Activated naive CD4-positive, alpha-beta T cell treated with anti-CD3 and anti-CD28 coated beads, Interleukin-2, amount 50 U/mL, for 72 hours (primary cell): ENCODE measurements at places on chromosomes 3 and 15.

GRCh38 chr15:76340803-76341365, 4.3 kb downstream of the ISL2 start:
- DNase-seq = peak; percentile 59

GRCh38 chr15:69172847-69173246, 12.4 kb downstream of the GLCE start:
- DNase-seq = no peak

GRCh38 chr15:61169904-61170695, 59.0 kb downstream of the RORA start:
- DNase-seq = no peak

DNA sequence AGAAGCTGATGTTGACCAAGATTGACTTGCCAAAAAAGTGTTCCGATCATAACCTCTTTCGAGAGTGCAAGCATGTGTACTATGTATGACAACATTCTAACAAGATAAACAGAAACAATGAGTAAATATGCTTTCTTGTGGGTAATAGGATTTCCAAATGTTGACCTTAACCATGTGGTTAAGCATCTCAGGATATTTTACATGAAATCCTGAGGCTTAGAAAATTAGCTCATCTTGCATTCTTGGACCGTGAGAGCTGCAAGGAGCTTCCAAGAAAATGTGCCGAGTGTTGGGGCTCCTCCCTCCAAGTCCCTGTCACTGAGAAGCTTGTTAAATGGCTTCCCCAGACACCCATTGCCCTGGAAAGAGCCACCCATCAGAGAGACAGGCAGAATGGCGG, 50.1 kb downstream of the C3orf20 start:
- no peak for DNase-seq

DNA sequence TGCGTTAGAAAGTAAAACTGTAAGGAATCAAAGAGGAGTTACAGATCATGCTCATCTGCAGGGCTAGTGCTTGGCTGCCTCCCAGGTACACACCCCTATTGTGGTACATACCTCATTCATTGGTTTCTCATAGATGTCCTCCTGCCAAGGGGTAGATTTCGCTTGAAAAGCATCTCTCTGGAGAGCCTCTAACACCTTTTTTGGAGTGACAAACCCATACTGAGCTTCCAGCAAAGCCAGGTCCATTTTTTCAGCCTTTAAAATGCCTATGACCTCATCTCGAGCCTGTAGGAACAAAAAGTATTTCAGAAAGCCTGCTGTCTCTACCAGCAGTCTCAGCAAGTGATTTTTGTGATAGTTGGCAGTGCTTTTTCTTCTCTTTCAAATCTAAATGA, 112.1 kb downstream of the CMSS1 start:
- no peak for DNase-seq

- peak; percentile 59 for DNase-seq
Measured at GRCh38 chr3:141738891-141739363, 829 bp downstream of the RNF7 start.

DNA sequence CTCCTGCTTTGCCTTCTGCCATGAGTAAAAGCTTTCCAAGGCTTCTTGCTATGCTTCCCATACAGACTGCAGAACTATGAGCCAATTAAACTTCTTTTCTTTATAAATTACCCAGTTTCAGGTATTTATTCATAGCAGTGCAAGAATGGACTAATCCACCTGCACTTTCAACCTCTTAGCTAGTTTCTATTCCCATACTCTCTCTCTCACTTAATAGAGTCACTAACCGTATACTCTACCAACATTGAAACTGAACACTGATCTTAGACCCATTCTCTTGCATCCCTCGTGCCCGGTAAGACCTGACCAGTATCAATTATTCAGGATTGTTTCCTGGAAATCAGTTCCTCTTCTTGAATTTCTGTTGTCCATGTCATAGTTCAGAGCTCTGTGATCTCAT, 92.7 kb upstream of the TMC3 start:
- DNase-seq = no peak
